CD4-positive, alpha-beta T cell treated with Interleukin-6 at 100 ng/mL for 8 hours (primary cell): ENCODE measurements at places on chromosomes 1 and 21.
A peak's percentile ranks its signal among the peaks of the same experiment; 100 is the strongest.

DNA sequence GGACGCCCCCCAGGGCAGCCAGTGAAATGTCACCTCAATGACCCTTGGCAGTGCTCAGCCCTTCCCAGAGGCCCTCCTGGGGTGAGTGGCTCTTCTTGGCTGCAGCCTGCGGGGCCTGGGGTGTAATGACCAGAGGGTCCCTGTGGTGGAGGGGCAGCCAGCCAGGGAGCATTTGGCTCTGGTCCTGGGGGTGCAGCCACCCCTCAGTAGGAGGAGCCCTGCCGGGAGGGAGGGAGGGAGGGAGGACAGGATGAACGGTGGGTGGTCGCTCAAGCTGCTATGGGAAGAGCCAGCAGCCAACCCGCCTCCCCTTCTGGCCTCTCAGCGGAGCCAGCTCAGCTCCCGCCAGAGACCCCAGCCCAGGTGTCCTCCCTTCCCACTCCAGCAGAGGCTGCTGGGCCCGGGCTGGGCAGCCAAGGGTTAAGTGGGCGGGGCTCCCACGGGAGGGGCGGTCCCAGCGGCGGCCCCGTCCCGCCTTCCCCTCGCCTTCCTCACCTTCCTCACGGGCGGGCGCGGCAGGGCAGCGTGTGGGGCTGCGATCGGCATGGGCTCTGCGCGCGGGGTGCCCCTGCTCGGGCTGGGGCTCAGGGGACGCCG lies 9.0 kb upstream of the PLCH2 start:
- no peak for DNase-seq

DNA sequence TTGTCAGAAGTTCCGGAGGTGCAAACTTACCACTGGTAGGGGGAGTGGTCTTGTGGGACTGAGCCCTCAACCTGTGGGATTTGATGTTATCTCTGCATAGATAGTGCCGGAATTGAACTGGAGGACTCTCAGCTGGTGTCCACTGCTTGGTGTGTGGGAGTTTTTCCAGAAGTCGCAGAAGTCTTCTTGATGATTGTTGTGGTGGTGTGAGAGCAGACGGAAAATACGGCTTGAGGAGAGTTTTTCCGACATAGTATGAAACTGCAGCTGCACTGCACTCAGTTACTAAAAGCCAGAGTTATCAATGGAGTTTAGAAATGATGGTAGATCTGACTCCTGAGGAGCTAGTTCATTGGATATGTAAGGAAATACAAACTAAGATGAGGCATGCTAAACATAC lies 14.9 kb downstream of the RGS5 start:
- no peak for DNase-seq

- DNase-seq = no peak
These were observed 20.6 kb downstream of the DDAH1 start for GRCh38 chr1:85444381-85444780.

GRCh38 chr1:155005076-155006011 lies 2.7 kb downstream of the ZBTB7B start:
- DNase-seq = no peak

GRCh38 chr1:40081871-40082270 lies 15.2 kb downstream of the PPT1 start:
- DNase-seq = no peak

DNA sequence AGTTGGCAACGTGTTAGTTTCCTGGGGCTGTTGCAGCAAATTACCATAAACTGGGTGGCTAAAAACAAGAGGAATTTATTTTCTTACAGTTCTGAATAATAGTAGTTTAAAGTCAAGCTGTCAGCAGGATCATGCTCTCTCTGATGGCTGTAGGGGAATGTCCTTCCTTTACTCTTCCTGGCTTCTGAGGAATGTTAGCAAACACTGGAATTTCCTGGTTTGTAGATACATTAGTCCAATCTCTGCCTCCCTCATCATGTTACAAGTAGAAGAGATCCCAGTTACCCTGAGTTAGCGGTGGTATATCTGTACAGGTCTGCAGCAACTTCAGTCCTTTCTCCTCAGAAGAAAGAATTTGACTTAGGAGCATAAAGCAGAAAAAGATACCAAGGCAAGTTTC lies 2249.1 kb downstream of the NCAM2 start:
- no peak for DNase-seq

DNA sequence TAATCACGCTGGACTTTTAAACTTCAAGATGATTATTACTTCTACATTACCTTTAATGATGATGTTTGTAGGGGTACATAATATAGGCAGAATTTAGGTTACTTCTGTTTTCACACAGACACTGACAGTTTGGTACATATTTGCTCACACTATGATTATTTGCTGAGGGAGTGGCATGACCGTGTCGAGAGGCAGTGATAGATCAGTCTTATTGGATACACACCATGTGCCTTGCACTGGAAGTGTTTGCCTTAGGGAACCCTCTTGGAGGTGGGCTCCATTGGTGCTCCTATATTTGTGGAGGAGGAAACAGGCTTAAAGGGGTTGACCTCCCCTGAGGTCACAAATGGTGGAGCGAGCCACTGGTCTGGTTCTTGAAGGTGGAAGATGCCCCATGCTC lies 132.1 kb downstream of the PRDM2 start:
- no peak for DNase-seq

DNA sequence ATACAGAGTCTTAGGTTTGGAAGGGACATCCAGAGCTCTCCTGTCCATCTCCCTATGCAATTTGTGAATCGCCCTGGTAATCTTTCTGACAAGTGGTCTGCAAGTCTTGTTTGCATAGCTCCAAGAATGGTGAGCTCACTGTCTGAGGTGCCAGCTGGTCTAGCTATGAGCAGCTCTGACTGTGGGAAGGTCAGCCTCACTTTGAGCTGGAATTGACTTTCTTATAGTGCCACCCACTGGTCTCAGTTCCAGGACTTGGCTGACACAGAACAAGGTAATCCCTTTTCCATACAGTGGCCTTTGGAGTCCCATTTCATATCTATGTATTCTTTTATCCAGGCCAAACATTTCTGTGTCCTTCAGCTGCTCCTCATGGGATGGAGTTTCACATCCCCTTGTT lies 95.6 kb upstream of the C8B start:
- DNase-seq = no peak

DNA sequence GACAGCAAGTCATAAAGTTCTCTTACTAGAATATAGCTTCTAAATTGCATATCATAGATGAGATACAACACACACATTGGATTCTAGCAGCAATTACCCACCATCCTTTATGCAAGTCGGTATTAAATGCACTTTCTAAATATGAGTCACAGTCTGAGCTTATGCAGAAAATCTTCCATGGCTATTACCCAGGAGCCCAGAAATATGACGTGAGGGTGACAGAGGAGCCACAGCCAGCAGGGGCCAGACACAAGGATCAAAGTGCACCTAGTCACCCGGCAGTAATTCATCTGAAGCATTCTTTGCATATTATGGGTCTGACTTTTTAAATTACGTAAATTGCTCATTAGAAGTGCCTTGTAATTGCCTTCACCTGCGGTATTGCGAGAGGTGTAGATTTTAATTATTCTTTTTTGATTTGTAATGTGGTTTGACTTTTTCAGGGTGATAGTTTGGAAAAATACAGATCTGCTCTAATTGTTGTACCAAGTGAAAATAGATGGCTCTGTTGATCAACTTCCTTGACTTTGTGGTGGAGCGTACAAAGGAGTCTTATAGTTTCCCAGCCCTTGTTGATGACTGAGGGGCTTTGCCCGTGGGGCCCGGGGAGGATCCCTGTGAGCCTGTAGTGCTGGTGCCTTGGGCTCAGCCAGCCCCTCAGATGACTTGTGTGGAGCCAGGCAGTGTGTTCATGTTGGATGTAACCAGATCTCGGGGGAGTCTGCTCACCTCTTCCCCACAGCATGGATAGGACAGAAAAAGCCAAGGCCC lies 470.0 kb upstream of the VAMP3 start:
- no peak for DNase-seq

- no peak for DNase-seq
These were observed 207.1 kb upstream of the DEPDC1 start for GRCh38 chr1:68703921-68704354.

GRCh38 chr1:61083807-61084440 lies 1.6 kb downstream of the NFIA start:
- DNase-seq = no peak

- DNase-seq = no peak
These were observed 5.2 kb downstream of the ADPRS start for GRCh38 chr1:36093929-36094328.

- DNase-seq = no peak
These were observed 54.8 kb downstream of the KIF21B start for GRCh38 chr1:200968469-200969410.

- DNase-seq = no peak
These were observed 17.6 kb downstream of the CTPS1 start for GRCh38 chr1:40997096-40997495.

DNA sequence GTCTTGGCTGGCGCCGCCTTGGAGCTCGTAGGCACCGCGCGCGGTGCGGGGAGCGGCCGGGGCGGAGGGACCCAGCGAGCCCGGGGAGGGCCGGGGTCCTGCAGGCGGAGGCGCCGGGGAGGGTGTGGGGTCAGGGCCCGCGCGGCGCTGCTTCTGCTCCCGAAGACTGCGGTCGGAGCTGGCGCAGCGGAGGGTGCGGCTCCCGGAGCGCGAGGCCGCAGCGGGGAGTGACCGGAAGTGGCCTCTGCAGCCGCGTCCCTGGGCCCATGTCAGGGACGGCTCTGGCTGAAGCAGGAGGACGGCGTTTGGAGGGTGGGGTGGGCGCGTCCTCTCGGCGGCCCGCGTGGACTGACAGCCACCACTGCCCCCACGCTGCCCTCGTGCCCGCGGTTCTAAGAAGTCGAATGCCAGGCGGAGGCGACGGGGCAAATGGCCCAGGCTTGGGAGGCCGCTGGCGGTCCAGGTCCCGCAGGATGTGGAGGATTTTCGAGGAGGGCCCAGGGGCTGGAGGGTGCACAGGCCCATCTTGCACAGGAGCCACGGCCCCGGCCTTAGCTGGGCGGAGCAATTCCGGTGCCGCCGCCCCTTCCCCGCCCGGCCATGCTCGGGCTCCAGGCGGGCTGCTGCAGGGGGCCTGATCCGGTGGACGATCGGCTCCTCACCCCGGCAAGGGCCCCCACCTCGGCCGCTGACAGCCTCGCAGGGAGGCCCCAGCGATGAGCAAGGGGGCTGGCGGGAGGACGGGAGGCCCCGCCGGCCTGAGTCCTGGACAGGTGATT lies 7.7 kb upstream of the ZNF669 start:
- DNase-seq = no peak

DNA sequence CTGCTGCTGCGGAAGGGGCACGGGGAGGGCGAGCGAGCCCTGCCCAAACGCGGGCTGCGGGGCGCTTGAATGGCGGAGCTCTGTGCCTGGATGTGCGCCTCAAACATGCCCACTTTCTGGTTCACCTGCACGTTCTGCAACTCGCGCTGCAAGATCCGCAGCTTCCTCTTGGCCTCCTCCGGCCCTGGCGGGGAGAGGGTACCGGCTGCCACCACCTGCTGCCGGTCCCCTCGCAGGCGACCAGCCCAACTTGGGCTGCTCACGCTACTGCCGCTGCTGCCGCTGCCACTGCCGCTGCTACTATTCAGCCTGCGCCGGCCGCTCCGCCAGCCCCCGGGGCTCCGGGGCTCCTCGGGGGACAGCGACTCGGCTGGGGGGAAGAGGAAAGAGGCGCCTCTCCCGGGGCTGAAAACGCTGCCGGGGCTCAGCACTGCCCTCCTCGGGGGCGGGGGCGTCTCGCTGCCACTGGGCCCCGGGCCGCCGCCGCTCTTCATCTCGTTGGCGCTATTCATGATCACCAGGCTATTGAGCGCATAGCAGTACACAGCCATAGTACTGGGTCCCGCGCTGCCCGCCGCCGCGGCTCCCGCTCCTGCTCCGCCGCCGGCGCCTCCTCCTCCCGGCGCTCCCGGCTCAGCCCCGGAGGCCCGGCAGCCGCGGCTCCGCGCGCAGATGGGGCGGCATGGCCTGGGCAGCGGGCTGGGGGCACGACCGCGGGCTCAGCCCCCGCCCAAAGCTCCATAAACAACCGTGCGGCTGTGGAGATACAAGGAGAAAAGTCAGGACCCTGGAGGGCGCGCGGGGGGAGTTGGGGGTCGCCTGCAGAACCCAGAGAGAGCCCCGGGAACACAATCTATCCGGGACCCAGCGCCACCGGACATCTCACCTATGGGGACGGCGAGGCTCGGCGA lies 1.9 kb downstream of the ITPKB start:
- peak; percentile 54 for DNase-seq

DNA sequence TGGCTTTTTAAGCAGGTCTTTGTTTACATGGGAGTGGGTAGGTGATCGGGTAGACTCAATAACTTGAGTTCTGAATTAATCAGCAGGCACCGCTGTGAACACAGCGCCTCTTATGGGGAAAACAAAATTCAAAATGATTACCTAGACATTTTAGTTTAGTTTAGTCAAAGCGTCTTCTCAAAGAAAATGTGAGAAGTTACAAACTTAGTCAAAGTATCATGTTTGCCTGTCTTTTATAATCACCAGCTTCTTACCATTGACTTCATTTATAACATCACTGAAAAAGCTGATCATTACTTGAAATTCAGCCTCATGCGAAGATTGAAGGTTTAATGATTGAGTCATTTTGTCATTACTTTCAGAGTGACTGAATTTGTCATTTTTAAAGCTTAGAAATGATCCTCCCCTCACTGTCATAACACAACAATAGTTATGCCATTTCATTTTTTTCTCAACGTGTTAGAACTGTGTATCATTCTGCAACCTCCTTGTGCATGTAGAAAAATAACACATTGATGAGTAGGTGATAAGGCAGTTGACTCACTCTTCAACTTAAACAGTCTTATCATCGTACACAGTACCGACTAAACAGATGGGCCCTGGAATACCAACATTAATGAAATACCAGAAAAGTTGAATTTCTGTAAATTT lies 188.5 kb downstream of the NFIA start:
- DNase-seq = no peak

DNA sequence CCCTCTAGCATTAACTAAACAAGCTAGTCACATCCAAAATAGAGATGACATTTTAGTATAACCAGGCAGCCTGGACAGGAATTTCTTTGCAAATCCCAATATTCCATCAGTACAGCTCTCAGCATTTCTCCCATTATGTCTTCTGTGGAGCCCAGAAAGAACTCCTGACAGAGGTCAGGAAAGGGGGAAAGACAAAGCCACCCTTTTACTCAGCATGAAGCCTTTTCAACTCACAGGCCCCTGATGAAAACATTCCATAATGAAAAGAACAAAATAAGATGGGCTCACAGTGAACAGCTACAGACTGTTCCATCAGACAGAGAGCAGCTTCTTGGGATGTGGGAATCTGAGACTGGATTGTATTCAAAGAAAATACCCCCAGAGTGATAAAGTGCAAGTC lies 80.6 kb downstream of the TEX35 start:
- DNase-seq = no peak

GRCh38 chr1:200520735-200521134 lies 99.8 kb downstream of the KIF14 start:
- DNase-seq = no peak
